Stimulated activated CD8-positive, alpha-beta memory T cell treated with anti-CD3 and anti-CD28 coated beads, Interleukin-4, amount 100 ng/mL, for 48 hours (primary cell): ENCODE measurements at places on chromosomes 11 and 22.

DNA sequence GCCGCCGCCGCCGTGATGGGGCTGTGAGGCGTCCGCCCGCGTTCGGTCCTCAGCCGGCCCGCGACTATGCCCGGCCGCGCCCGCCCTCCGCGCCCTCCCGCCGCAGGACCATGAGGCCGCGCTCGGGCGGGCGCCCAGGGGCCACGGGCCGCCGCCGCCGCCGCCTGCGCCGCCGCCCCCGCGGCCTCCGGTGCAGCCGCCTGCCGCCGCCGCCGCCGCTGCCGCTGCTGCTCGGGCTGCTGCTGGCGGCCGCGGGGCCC is 215 bp downstream of the ZNRF3 start:
- no peak for DNase-seq

DNA sequence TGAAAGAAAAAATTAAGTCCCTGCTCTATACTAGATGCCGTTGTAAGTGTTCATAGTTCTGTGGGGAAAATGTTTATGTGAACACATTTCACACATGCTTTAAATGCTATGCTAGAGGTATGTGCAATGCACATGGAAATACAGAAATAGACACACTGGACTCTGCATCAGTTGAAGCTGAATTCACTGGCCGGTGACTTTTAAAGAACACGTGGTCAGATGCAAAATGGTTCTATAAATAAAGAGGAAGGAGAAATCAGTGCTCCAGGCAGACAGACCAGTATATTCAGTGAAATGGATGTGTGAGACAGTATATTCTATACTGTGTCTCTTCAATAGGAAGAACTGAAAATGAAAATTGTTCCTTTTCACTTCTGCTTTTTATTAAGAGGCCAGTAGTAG is 29.9 kb downstream of the TRPC6 start:
- DNase-seq, result no peak

GRCh38 chr11:117866526-117866925 is 9.9 kb downstream of the FXYD6 start:
- DNase-seq, result no peak

DNA sequence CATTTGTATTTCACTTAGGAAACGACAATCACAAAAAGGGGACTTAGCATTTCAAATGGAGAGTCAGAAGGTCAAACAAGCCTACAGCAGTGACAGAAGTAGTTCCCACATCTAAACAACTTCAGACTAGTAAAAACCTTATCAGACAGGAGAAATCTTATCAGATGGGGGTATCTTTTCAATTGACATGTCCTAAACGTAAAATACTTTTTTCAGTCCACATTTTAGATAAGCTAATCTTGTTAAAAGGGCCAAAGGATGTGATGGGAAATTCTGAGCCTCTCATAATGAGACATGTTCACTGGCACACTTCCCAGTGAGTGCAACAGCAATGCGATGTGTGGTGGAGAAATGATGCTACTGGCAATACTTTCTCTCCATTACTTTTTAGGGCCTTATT is 2.4 kb downstream of the MAPK1 start:
- peak; percentile 48 for DNase-seq

GRCh38 chr11:94184846-94185245 is 56.2 kb downstream of the PANX1 start:
- DNase-seq, result no peak

GRCh38 chr11:1371377-1371776 is 18.4 kb upstream of the BRSK2 start:
- DNase-seq, result no peak
